DMS53 (cell line): ENCODE measurements at places on chromosomes 5 and 9.

DNA sequence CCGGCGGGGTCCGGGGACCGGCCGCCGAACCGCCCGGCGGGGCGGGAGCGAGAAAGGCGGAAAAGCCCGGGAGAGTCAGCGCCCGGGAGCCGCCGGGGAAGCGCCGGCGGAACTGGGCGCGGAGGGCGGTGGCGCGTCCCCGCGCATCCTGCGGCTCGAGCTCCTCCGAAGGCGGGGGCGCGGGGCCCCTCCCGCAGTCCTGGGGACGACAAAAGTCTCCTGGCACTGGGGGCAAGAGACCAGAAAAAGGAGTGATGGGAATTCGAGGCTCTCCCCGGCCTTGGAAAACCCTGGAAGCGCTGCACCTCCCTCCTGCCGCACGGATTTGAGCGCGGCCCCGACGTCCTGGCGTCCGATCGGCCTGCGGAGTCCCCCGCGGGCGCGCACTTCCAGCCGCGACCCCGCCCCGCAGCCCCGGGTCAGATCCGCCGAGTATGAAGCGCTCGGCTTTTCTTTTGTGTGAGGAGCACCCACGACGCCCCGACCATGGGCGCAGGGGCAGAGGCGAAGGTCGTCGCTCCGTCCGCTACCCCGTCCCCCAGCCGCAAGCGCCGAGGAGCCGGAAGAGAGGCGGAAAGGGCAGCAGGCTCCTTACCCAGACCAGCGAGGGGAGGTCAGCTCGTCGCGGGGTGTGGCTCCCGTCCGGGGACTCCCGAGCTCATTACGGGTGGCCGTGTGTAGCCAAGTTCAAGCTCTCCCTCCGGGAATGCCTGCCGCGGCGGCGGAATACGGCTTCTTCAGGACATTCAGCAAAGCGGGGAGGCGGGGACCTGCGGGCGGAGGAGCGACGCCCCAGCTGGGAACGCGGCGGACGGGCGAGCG is at the start of gene EPB41L4A:
TSS of gene EPB41L4A (minus strand) at position 114 of the 822 bp plus-strand sequence. CDS start 238 bp downstream, outside the sequence.
- peak; percentile 82 for DNase-seq

- peak; percentile 79 for DNase-seq
Observed at GRCh38 chr5:107248066-107248695, 422.6 kb downstream of the EFNA5 start.

DNA sequence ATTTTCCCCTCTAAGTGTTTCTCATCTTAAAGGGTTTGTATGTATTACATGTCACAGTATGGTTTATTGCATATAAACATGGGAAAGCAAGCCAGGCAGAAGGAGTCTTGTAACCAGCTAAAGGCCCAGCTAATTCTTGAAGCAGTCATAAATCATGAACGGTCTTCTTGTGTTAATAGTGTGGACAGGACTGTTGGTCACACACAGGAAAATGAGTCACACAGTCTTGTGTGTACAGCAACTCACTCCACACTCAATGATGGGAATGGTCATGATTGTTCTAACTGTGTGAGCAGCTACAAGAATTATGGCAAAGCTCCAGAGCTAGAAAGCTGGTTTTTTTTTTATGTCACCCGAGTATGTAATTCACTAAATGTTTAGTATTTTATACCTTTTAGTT is 123.9 kb downstream of the GHR start:
- DNase-seq = peak; percentile 61

DNA sequence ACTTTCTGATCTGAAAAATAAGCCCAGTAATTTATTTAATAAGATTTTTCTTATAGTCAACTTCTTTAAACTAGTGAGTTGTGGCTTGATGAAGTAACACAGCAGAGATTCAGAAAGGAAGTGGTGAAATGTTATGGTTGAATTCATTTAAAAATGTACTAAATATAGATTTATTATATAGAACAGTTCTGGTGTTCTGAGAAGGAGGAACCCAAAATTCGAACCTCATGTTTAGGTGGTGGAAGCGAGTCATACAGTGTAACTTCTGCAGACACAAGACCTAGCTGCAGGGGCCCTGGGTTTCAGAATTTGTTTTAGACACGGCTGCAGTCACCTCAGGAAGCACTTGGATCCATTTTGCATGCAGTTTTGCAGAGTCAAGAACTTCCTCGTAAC is 188.2 kb downstream of the TRIO start:
- no peak for DNase-seq

DNA sequence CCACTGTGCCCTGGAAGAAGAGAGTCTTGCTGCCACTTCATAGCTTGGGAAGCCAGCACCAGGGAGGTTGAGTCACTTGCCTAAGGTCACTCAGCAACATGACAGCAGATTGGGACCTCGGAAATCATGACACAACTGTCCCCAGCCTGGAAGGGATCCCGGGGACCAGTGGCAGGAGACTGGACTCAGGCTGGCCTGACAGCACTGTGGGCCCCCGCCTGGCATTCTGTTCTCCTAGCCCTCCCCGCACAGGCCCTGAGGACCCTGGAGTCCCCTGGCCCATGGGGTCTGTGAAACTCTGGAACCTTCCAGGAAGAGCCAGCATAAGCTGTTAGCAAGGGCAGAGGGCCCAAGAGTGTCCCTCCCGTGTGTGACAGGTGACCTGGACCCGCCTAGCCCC is 64.9 kb downstream of the COL5A1 start:
- no peak for DNase-seq

DNA sequence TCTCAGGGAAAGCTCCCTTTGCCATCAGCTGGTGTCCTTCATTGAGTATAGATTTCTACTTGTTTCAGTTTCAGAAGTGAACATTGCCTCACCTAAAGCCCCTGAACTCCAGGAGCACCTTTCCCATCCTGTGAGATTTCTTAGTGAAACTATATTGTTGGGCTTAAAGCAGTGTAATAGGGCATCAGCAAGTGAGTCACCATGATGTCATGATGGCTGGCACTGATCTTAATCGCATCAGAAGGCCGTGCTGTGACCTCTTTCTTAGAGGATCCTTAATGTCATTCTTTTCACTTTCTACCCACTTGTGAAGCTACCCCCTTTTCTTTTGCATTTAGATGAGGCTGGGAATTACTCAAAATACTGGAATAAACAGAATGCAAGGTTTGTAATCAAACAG is 401.3 kb downstream of the MTRR start:
- no peak for DNase-seq

DNA sequence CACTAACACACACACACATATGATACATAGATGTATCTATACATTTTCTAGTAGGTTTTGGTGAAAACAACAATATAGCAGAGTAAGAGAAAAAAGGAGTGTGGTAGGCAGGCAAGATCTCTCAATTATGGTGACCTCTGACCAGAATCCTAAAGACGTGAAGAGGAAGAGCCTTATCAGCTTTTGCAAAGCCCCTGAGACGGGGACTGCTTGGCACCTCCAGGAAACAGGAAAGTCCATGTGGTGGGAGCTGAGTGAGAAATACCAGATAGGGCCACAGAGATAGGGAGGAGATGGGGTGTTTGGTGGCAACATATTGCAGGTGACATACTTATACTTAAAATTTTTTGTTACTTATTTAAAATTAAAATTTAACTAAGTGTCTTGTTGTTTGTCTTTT is 39.9 kb upstream of the CTXN3 start:
- no peak for DNase-seq

DNA sequence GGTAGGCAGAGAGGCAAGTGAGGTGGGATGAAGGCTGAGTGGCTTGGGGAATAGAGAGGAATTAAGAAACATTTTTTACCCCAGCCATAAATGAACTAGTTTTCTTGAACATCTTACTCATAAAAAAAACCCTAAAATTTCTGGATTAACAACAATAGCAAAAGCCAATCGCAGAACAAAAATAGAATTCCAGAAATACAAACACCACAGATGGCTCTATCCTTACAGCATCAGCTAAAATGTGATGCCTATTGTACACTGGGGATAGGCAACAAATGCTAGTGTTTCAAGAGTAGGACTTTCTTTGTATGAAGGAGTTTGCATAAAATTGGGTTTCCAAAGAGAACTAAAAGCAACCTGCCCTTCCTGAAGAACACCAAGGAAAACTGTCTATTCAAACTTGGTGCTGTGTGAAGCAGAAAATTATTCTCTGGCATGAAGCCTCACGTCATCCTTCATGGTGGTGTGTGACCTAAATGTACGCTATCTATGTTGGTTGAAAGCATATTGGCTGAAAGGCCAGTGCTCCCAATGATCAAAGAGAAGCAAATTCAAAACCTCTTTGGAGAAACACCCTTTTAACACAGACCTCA is 82.9 kb downstream of the JAKMIP2 start:
- no peak for DNase-seq

GRCh38 chr5:177077335-177077734 is 9.4 kb upstream of the FGFR4 start:
- no peak for DNase-seq

DNA sequence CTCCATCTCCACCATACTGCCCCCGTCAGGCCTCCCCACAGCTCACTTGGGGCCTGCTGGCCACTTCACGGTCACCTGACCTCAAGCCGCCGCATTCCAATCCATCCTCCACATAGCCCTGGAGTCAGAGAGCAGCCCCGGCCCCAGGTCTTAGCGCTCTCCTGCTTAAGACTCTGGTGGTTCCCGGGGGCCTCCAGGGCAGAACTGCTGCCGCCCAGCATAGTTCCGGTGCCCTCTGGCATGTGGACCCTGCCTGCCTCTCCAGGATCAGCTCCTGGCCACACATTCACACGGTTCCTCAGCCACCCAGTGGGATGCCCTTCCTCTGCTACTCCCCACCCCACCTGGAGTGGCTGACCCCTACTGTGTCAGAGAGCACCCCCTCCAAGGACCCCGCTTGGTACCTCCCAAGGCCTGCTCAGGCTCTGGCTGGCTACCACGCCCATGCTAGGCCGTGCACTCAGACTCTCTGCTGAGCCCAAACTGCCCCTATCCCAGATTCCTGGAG is 8.7 kb downstream of the PHYKPL start:
- DNase-seq = no peak

- no peak for DNase-seq
Observed at GRCh38 chr9:134055981-134056461, 11.8 kb downstream of the BRD3 start.

DNA sequence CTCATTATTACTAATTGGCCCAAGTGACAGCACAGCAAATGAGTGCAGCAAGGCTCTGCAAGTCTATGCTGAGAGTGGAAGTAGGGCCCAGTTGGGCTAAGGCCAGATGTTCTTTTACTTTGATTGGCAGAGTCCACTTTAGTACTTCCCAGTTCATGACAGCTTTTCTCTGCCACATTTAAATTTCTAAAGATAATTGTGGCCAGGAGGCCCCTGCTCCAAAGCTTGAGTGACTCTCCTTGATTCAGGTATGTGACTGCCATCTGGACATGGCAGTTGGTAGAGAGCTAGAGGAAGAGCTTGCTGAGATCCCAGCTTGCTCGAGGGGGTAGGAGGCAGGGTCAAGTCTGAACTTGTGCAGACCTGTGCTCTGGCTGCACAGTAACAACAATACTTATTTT is 154.1 kb downstream of the CARTPT start:
- DNase-seq = peak; percentile 6

GRCh38 chr9:71582347-71582746 is 186.0 kb downstream of the CEMIP2 start:
- DNase-seq = no peak

GRCh38 chr9:113817171-113817570 is 58.9 kb upstream of the ZNF618 start:
- no peak for DNase-seq

- DNase-seq = no peak
Observed at GRCh38 chr5:61752588-61752987, 420.5 kb downstream of the ZSWIM6 start.

GRCh38 chr5:75281716-75282465 is 45.2 kb upstream of the ANKRD31 start:
- DNase-seq = no peak

DNA sequence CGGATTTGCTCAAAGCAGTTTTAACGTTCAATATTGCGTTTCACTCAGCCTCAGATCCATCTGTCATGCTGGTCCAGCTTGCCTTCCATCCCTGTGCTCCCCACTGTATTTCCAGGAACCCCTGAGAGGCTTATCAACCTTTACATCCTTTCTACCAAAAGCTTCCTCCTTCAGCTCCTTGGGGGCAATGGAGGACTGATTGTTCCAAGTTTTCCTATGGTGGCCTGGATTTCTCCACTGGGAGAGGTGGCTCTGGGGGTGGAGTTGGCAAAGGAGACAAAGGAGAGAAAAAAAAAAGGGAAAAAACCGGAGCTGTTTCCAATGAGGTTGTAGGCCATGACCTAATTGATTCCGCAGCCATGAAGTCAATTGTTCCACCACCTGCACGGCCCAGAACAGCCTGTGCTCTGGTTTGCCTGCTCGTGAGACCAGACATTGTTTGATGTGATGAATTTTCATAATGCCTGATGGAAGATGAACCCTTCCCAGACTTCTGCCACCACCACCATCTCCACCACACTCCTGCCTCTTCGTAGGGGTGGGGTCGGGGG is 54.1 kb downstream of the ABLIM3 start:
- DNase-seq = no peak

DNA sequence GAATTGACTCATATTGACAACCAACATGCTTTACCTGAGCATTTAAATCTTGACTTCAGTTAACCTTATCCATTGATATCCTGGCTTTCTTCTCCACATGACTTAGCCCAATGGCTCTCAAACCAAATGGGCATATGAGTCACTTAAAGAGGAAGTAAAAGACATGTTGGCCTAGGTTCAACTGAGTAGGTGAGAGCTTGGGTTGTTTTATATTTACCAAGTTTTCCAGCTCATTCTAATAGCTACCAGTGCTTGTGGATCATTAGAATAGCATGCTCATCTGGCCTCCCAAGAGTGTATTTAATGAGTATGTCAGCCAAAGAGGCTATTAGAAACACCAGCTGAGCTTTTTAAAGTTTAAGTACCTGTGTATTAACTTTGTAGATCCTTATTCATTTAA is 1049.0 kb downstream of the PTPRD start:
- DNase-seq = peak; percentile 50

DNA sequence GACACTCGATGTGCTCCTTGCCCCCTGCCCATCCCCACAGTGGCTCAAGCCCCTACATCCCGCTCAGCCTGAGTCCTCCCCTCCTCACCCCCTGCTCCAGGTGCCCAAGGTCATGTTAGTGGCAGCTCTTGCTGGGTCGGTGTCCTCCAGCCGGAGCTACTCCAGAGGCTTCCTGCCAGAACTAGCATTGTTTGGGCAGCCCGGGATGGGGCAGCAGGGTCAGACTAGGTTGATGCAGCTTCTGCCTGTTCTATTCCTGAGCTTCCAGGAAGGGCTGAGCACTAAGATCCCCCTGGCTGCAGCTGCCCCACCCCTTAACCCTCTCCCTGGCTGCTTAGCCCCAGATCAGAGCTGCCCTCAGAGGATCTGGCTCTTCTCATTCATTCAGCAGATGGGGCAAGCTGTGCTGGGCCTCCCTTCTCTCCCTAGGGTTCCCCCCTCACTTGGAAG is 671 bp downstream of the RGS14 start:
- peak; percentile 70 for DNase-seq
